NCI-H226 (cell line): ENCODE measurements at places on chromosomes 16 and 17.

GRCh38 chr17:77935121-77935571 is 23.4 kb upstream of the TNRC6C start:
- DNase-seq, result no peak

DNA sequence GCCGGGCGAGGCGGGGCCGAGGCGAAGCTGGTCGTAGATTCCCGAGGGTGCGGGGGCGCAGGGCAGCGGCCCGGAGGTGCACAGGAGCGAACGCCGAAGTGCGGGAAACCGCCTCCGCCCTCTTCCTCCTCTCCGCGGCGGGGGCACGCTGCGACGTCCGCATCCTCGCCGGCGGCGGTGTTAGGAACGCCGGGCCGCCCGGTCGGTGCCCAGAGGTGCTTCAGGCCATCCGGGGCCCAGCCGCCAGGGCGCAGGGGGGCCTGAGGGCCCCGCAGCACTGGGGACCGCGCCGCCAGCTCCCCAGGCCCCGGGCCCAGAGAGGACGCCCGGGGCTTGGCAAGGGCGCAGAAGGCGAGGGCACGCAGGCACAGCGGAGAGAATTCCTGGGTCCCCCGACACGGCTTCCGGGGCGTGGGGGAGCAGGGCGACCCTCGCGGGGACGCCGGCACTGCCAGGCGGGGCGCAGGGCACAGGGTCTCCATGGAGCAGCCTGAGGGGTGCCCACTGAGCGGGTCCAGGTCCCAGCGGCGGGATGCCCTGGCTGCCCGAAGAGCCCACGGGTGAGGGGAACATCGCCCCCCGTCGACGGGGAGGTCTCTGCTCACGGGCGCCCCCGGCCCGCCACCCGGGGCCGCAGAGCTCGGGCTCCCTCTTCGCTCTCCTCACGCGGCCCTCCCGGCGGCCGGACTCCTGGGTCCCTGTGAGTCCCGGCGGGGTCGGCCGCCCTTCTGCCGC is 576 bp downstream of the EPOP start:
- DNase-seq, result no peak

- no peak for DNase-seq
Observed at GRCh38 chr17:78674156-78674555, 97.0 kb upstream of the DNAH17 start.

- DNase-seq, result peak; percentile 72
Observed at GRCh38 chr17:49523706-49524472, 28.8 kb downstream of the NGFR start.

- no peak for DNase-seq
Observed at GRCh38 chr17:41178843-41179616, 1.0 kb upstream of the KRTAP4-2 start.

- peak; percentile 96 for DNase-seq
Observed at GRCh38 chr16:48123104-48123788, 32.5 kb downstream of the ABCC12 start.

DNA sequence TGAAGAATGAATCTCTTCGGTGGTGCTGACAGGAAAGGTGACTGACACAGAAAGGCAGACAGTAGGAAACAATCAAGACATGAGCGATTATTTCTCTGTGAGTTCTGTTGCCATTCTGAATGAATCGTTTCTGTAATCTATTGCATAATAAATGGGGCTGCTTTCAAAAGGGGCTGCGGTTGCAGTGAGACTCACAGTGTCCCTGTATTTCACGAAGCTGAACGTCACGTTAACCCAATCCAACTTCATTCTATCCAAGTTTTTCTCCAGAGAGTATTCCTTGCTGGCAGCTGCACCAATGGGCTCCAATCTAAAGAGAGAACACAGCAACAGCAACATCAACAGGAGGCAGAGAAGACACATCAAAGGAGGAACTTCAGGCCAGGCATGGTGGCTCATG is 75.4 kb downstream of the DNAH3 start:
- DNase-seq, result no peak

GRCh38 chr17:4833941-4834680 is 971 bp downstream of the MINK1 start:
- DNase-seq, result peak; percentile 37

DNA sequence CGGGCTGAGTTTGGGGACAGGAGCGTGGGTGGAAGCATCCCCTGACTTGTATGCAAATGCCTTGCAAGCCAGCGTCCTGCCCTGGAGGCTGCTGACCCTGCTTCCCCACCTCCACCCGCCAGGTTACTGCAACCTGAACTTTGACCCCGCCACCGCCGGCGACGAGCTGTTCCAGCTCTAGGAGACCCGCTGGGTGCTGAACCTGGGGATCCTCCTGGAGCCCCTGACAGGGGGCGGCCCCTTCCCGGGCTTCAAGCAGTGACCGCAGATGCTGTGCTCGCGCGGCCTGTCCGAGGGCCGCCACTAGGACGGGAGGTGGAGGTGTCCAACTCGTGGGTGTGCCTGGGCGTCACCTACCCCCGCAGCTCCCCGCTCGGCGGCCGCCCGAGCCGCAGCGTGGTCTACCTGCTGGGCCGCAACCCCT is 10.7 kb upstream of the SLC16A5 start:
- DNase-seq, result no peak
